ENCODE measurements at places on chromosomes 16 and 17.

DNA sequence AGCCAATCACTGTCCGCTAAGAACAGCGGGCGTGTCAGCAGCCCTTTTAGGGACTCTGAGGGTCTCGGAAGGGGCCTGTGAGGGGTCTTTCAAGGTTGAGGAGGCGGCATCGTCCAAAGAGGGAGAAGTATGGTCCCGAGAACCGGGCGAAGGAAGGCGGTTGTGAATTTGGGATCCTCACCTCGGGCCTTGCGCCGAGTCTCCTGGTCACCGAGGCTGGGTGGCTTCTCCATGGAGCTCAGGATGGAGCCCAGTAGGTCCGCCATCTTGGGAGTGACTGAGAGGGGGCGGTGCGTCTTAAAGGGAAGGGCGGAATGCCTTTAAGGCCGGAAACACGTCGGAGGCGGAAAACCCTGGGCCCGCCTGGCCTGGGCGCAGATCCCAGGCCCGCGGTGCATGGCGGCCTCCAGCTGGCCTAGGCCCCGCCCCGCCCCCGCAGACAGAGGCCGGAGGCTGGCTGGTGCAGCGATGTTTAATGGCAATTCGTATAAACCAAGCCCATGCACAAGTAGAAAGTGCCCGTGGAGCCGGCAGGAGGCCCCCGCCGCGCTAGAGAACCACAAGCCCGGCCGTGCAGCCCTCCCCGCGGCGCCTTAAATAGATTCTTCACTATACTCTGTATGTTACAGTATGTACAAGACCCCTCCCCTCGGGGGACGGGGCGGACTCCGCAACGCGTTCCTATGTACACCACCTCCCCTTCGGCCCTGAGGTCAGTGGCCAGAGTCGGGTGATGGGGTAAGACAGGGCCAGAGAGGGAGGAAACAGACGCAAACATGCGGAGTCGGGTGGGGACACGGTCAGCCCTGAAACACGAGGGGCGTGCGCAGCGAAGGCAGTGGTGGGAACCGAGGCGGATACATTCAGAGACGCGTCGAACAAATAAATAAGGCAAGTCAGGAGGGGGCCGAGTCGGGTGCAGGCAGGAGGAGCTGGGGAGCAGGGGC is at the start of gene SPAG7:
TSS of gene SPAG7 (minus strand) at position 279 of the 947 bp plus-strand sequence. CDS start at position 266, 13 bp downstream.
- peak; percentile 97 for DNase-seq
- peak within 1 kb of the TSS; percentile 83 for H3K4me3 ChIP-seq
- peaks cover 4% of the 10 kb centered on the region for H3K4me1 ChIP-seq
- H3K27ac ChIP-seq, result peak within 1 kb of the TSS; percentile 97
- H3K27me3 ChIP-seq, result no peaks in the 10 kb centered on the region

GRCh38 chr17:77303620-77304019 is 162.9 kb downstream of the SEC14L1 start:
- no peak overlapping the region for H3K4me3 ChIP-seq
- H3K4me1 ChIP-seq, result peaks cover 4% of the 10 kb centered on the region
- H3K27me3 ChIP-seq, result no peaks in the 10 kb centered on the region
- no peaks in the 10 kb centered on the region for H3K36me3 ChIP-seq
- no peak overlapping the region for H3K27ac ChIP-seq

GRCh38 chr17:76696763-76697701 is 13.7 kb downstream of the MXRA7 start:
- DNase-seq, result no peak
- no peaks in the 10 kb centered on the region for H3K27me3 ChIP-seq
- no peak overlapping the region for H3K27ac ChIP-seq
- H3K4me1 ChIP-seq, result peaks cover 7% of the 10 kb centered on the region
- no peaks in the 10 kb centered on the region for H3K36me3 ChIP-seq
- H3K4me3 ChIP-seq, result no peak overlapping the region

GRCh38 chr16:54923055-54923473 is 7.6 kb upstream of the IRX5 start:
- H3K4me1 ChIP-seq, result no peaks in the 10 kb centered on the region
- H3K36me3 ChIP-seq, result no peaks in the 10 kb centered on the region
- no peak for DNase-seq

DNA sequence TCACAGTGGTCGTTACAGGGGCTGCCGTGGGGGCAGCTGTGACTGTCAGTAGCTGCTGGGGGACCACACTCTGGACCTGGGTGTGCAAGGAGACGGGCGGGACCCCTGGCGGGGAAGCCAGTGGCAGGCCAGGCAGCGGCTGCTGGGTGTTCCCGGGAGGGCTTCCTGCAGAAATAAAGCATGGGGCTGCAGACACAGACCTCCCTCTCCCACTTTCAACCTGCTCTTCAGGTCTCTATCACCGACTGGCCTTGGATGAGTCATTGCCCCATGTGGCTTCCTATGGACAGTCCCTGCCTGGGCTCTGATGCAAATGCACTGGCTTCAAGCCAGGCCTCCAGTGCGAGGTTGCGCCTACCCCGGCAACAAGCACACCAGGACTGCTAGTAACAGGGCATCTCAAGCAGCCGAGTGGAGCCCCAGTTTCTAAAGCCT is 17.2 kb downstream of the SREBF1 start:
- peaks cover 14% of the 10 kb centered on the region for H3K4me1 ChIP-seq
- peaks cover 13% of the 10 kb centered on the region for H3K36me3 ChIP-seq
- no peaks in the 10 kb centered on the region for H3K27me3 ChIP-seq
- H3K27ac ChIP-seq, result no peak overlapping the region

GRCh38 chr17:21303441-21304065 is 19.0 kb downstream of the MAP2K3 start:
- H3K27me3 ChIP-seq, result no peaks in the 10 kb centered on the region
- no peak for DNase-seq
- H3K4me1 ChIP-seq, result no peaks in the 10 kb centered on the region
- no peak overlapping the region for H3K4me3 ChIP-seq
- peaks cover 6% of the 10 kb centered on the region for H3K36me3 ChIP-seq
- H3K27ac ChIP-seq, result no peak overlapping the region

GRCh38 chr17:37284191-37284590 is 91.6 kb upstream of the C17orf78 start:
- no peak overlapping the region for H3K4me3 ChIP-seq
- no peak for DNase-seq
- H3K27ac ChIP-seq, result no peak overlapping the region
- H3K36me3 ChIP-seq, result peaks cover 2% of the 10 kb centered on the region
- H3K27me3 ChIP-seq, result no peaks in the 10 kb centered on the region

GRCh38 chr16:87603684-87604633 is 1.7 kb downstream of the JPH3 start:
- H3K27ac ChIP-seq, result no peak overlapping the region
- H3K27me3 ChIP-seq, result no peaks in the 10 kb centered on the region
- no peaks in the 10 kb centered on the region for H3K4me1 ChIP-seq
- no peaks in the 10 kb centered on the region for H3K36me3 ChIP-seq

GRCh38 chr16:12145918-12146317 is 169.4 kb downstream of the SNX29 start:
- DNase-seq, result peak; percentile 49
- H3K4me1 ChIP-seq, result no peaks in the 10 kb centered on the region
- H3K4me3 ChIP-seq, result no peak overlapping the region
- H3K27ac ChIP-seq, result no peak overlapping the region
- H3K36me3 ChIP-seq, result no peaks in the 10 kb centered on the region
- no peaks in the 10 kb centered on the region for H3K27me3 ChIP-seq

- H3K4me3 ChIP-seq, result no peak overlapping the region
- H3K4me1 ChIP-seq, result peaks cover 4% of the 10 kb centered on the region
- no peaks in the 10 kb centered on the region for H3K27me3 ChIP-seq
- H3K27ac ChIP-seq, result peak overlapping the region; percentile 71
- DNase-seq, result peak; percentile 87
- H3K36me3 ChIP-seq, result peaks cover 2% of the 10 kb centered on the region
Observed at GRCh38 chr17:35684055-35684802, 47.2 kb upstream of the RASL10B start.

GRCh38 chr17:82977606-82978005 is 101.8 kb upstream of the METRNL start:
- no peaks in the 10 kb centered on the region for H3K36me3 ChIP-seq
- no peak overlapping the region for H3K4me3 ChIP-seq
- no peak for DNase-seq
- H3K27me3 ChIP-seq, result no peaks in the 10 kb centered on the region

DNA sequence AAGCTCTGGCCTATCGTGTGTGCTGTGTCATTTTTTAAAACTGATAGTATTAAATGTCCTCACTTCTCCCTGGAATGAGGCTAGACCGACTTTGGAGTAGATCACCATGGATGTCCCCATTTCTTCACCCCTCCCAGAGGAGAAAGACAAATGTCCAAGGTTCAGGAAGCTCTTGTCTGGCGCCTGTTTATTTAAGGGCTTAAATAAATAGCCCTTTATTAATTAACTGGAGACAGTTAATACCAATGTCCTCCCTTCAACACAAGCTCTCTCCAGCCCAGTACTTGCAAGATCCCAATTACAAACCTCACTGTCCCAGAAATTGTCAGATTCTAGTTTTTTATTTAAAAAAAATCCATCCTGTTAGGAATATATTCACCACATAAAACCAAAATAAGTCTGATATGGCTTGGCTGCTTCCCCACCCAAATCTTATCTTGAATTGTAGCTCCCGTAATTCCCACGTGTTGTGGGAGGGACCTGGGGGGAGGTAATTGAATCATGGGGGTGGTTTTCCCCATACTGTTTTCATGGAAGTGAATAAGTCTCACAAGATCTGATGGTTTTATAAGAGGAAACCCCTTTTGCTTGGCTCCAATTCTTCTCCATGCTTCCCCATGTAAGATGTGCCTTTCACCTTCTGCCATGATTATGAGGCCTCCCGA is 344.4 kb downstream of the SHISA9 start:
- DNase-seq, result no peak
- H3K27ac ChIP-seq, result no peak overlapping the region
- H3K27me3 ChIP-seq, result no peaks in the 10 kb centered on the region
- H3K4me1 ChIP-seq, result peaks cover 2% of the 10 kb centered on the region
- H3K36me3 ChIP-seq, result no peaks in the 10 kb centered on the region

DNA sequence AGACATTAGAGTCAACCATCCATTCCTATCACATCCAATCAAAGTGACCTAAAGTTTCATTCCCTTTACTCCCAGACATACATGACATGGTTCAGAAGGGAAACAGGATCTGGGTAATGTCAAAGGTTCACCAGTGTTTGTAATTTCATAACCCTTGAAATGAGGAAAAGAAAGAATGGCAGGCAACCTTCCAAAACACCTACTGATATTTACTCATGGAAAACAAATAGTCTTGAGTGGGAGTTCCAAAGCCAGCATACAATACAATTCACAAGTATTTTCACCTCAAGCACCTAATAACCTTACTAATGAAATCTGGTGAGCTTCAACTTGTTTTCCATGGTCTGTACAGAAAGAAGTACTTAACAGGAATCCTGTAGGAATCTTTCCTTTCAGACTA is 72.5 kb upstream of the AXIN2 start:
- no peak overlapping the region for H3K4me3 ChIP-seq
- no peaks in the 10 kb centered on the region for H3K36me3 ChIP-seq
- no peak for DNase-seq
- peaks cover 3% of the 10 kb centered on the region for H3K4me1 ChIP-seq

GRCh38 chr16:4324492-4325252 is 8.8 kb downstream of the GLIS2 start:
- H3K27me3 ChIP-seq, result no peaks in the 10 kb centered on the region
- no peaks in the 10 kb centered on the region for H3K36me3 ChIP-seq
- DNase-seq, result no peak
- H3K4me3 ChIP-seq, result no peak overlapping the region

DNA sequence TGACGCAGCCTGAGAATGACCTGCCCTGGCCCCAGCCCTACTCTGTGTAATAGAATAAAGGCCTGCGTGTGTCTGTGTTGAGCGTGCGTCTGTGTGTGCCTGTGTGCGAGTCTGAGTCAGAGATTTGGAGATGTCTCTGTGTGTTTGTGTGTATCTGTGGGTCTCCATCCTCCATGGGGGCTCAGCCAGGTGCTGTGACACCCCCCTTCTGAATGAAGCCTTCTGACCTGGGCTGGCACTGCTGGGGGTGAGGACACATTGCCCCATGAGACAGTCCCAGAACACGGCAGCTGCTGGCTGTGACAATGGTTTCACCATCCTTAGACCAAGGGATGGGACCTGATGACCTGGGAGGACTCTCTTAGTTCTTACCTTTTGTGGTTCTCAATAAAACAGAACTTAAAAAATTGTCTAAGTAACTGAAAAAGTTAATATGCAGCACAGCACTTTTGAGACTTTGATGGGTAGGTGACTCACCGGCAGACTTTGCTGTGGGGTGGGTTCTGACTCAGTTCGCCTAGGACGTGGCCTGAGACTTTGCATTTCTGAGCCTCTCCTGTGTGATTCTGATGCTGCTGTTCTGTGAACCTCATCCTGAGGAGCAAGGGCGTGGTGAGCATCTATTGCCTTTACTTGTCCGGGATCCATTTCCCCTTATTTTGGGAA is 5.7 kb downstream of the LAT start:
- no peaks in the 10 kb centered on the region for H3K36me3 ChIP-seq
- H3K4me1 ChIP-seq, result no peaks in the 10 kb centered on the region
- no peak overlapping the region for H3K4me3 ChIP-seq
- H3K27me3 ChIP-seq, result no peaks in the 10 kb centered on the region
- H3K27ac ChIP-seq, result no peak overlapping the region

GRCh38 chr16:56423584-56424403 is 1.6 kb downstream of the AMFR start:
- H3K27ac ChIP-seq, result no peak overlapping the region
- no peaks in the 10 kb centered on the region for H3K27me3 ChIP-seq
- peak; percentile 44 for DNase-seq
- H3K4me1 ChIP-seq, result peaks cover 16% of the 10 kb centered on the region
- H3K36me3 ChIP-seq, result no peaks in the 10 kb centered on the region

GRCh38 chr16:30950516-30951065 is 1.7 kb downstream of the ORAI3 start:
- H3K27me3 ChIP-seq, result no peaks in the 10 kb centered on the region
- no peak overlapping the region for H3K27ac ChIP-seq
- no peak for DNase-seq
- no peak overlapping the region for H3K4me3 ChIP-seq
- H3K4me1 ChIP-seq, result peaks cover 9% of the 10 kb centered on the region

GRCh38 chr17:2551928-2552327 is 40.2 kb upstream of the METTL16 start:
- H3K4me3 ChIP-seq, result no peak overlapping the region
- no peaks in the 10 kb centered on the region for H3K36me3 ChIP-seq
- peaks cover 3% of the 10 kb centered on the region for H3K4me1 ChIP-seq
- DNase-seq, result peak; percentile 29

DNA sequence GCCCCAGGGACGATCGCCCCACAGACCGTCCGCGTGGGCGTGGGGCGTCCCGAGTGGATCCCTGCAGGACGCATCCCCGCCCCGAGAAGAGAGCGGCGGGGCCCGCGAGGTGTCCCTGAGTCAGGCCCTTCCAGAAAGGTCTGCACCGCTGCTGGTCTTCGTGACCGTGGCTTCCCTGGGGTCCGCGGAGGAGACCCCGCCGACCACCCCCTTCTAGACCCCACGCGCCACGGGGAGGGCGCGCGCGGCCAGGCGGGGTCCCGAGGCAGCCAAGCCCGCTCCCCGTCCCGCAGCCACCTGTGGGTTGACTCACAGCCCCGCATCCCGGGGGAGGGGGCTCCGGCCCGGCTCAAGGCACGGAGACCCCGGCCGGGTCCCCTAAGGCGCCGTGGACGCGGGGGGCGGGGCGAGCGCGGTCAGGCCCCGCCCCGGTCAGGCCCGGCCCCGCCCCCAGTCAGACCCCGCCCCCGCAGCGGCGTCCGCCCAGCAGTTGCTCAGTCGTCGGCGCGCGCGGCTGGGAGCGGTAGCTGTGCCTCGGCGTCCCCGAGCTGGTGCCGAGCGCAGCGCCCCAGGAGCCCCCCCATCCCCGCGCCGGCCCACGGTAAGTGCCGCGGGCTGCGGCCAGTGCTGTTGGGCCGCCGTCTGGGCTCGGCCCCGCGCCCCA is at the start of gene BAIAP3:
TSS of gene BAIAP3 (plus strand) at position 497 of the 664 bp plus-strand sequence. CDS start 4,905 bp downstream, outside the sequence.
- H3K4me1 ChIP-seq, result peaks cover 2% of the 10 kb centered on the region
- H3K36me3 ChIP-seq, result no peaks in the 10 kb centered on the region
- peak; percentile 40 for DNase-seq
- no peak within 1 kb of the TSS for H3K27ac ChIP-seq
- no peak within 1 kb of the TSS for H3K4me3 ChIP-seq
- peaks cover 10% of the 10 kb centered on the region for H3K27me3 ChIP-seq
